ELF-1 (cell line): ENCODE measurements at places on chromosomes 2 and 18.

GRCh38 chr2:219291394-219291793, 12.2 kb downstream of the DNAJB2 start:
- no peak for DNase-seq

DNA sequence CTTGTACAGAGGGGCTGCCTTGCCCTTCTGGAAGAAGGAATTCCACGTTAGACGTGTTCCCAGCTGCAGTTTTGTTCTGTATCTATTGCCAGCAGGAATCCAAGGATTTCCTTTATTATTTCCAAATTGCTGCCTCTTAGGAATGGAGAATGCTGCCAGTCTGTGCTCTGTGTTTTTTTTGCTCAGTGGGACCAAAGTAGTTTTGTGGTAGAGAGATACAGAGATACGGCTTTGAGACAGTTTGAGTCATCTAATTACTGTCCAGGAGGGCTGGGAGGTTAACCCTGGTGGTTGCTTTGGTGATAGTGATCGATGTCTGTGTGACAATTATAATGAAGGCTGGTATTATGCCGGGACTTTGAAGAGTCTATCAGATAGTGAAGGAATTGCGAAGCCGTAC, 26.3 kb downstream of the ASAP2 start:
- no peak for DNase-seq

- DNase-seq = no peak
These were observed 96.6 kb upstream of the CXCR4 start for GRCh38 chr2:136214307-136215200.

- no peak for DNase-seq
These were observed 463.3 kb downstream of the STK39 start for GRCh38 chr2:167784084-167784425.

DNA sequence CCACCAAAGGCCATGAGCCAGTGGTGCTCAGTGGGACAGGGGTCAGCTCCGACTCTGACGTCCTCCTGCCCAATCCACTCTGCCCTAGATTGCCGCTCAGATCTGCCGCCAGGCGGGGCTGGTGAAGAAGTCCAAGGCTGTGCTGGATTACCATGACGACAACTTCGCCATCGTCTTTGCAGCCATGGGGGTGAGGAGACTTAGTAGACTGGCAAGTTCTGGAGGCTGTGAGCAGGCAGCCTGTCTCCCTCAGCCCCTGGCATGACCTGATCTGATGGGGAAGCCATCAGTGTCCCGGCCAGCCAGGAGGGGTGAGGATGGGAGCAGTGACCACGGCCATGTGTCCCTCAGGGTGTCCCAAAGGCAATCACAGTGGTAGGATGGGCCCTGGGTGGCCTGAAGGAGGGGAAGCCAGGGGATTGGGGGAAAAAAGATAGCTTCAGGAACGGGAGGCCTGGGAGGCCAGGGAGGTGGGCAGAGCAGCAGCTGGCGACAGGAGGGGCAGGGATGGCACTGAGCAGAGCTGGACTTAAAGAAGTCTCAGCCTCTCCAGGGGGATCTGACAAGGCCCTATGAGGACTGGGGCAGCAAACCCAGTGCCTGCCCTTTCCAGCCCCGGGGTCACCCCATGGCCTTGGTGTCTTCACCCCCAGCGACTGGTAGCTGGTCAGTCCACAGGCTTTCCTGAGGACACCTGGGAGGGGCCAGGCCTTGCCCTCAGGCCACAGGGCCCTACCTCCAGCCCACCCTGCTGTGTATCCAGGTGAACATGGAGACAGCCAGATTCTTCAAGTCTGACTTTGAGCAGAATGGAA, 17.4 kb upstream of the ANKRD53 start:
- no peak for DNase-seq

- no peak for DNase-seq
These were observed 406.5 kb upstream of the UBE2E3 start for GRCh38 chr2:180573951-180574350.

GRCh38 chr18:24071779-24072178, 57.2 kb downstream of the TTC39C start:
- DNase-seq = no peak

DNA sequence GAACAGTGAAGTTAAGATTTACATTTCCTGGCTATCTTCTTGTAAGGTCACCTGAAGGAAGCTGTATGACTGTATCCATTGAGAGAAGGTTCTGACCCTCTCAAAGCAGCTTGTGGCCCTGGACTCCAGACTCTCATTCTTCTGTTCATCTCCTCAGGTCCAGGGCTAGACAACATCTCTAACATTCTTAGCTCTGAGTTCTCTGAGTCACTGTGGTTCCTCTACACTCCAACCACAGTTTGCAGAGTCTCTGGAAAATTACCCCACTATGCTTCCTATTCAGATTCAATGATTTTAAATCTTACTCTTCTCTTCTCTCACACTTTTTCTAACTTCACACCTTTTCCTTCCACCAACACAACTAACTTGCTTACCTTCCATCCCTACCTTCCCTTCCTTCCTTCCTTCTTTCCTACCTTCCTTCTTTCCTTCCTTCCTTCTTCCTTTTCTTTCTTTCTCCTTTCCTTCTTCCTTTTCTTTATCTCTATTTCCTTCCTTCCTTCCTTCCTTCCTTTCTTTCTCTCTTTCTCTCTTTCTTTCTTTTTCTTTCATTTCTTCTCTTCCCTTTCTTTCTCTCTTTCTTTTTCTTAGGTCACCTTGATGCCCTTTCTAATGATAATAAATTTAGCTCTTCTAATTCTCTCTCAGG, 824.3 kb upstream of the ZEB2 start:
- DNase-seq = no peak

GRCh38 chr18:12517142-12517825, 109.6 kb downstream of the PRELID3A start:
- DNase-seq = no peak

DNA sequence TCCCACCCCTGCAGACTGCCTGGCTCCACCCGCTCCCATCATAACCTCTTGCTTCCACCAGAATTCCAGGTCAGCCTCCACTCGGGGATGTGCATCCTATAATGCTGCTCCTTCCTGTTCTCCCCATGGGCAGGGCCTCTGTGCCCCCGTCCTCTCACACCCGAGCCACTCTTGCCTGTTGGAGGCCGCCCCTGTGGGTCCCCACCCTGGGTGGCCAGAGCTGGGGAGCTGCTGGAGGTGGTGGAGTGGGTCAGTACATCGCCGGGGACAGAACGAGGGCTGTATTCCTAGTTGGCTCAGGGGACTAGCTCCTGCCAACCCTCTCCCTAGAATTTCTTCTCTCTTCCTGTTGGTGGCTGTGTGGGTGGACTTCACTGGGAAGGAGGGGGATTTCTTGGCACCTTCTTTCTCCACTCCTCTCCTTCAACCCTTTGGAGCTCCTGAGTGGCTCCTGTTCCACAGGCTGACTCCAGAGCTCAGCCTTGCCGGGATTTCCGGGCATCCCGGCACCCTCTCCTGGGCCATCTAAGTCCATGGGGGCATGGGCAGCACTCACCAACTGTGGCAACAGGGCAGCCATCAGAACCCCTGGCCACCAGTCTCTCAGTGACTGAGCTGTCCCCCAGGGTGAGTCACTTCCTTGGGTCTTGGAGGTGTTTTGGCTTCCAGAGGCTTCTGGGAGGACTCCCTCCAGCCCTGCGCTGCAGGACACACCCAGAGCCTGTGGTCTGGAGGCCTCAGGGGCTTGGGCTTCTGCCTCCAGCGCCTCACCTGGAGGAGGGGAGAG, 88.2 kb upstream of the MCFD2 start:
- no peak for DNase-seq

DNA sequence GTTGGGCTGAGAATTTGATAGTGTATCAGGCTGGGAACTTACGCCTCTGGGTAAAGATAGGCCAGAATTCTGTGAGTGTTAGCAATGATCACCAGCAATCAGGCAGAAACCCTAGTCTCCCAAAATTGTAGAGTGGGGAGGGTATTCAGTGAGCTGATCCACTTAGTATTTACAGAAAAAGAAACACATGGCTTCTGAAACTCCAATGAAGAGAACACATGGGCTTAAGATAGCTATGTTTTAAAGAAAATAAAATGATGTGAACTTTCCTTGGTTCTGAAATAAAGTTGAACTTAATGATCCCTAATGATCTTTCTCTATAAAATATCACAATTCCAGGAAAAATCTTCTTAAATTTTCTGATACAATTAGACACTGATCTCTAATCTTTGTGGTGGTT, 472.8 kb downstream of the DCC start:
- no peak for DNase-seq

DNA sequence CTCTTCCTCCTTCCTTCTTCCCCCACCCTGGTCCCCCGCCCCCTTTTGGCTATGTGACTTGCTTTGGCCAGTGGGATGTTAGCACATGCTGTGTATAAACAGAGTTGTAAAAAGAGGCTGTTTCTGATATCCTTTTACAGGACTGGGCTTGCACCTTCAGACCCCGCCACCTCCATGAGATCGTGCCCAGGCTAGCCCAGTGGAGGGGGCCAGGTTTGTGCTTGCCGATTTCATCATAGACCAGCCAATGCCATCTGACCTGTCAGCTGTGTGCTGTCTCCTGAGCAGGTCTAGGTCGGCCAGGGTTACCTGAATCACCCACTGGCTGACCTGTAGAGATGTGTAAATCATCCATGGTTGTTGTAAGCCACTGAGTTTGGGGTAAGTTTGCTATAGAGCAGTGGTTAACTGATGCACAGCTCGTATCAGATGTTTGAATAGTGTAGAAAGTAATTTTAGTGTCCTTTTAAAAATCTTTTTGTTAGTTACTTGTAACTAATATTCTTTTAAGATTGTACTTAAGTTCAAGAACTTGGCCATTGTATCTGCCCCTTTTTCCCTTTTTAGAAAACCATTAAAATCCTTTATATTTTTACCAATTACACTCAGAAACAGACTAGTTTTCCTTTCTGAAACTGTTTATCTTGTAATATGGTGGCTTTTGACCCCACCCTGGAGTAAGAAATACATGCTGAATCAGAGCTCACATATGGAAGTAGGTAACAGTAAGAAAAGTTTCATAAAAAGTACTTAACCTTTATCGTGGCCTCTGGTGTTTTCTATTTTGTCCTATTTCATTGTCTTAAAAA, 122.0 kb upstream of the MGAT5 start:
- DNase-seq = no peak

- no peak for DNase-seq
These were observed 282.7 kb downstream of the DCDC2C start for GRCh38 chr2:3986063-3986462.

GRCh38 chr2:68812251-68812650, 58.9 kb downstream of the BMP10 start:
- DNase-seq = no peak

DNA sequence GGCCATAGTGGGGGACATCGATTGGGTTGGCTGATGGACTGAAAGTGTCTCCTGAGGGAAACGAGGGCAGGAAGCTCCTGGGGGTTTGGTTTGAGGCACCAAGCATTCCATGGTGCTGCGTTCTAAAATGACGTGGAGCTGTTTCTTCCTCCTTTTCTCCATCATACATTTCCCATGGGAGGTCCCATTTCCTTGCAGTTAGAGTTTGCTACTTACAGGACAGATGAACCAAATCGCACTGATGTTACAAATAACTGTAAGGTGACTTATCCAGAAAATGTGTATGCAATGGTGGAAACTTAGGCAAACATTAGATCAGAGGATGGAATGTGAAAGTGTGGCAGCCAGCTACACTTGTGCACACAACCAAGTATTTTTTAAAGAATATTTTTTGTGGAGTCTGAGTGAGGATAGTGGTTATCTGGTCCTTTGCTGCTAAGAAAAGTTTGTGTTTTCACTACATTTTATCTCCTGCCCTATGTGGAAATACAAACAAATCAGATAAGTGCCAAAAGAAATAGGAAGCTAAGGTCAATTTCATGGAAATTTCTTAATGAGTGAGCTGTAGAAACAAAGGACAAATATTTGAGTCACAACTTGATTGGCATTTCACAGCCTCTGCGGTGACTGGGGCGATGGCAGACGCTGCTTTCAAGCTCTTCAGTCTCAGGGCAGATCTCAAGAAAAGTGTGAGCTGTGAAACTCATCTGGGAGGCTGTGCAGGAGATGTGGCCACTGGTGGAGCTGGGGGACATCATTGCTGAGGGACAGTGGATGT, 256.2 kb downstream of the TSN start:
- no peak for DNase-seq

DNA sequence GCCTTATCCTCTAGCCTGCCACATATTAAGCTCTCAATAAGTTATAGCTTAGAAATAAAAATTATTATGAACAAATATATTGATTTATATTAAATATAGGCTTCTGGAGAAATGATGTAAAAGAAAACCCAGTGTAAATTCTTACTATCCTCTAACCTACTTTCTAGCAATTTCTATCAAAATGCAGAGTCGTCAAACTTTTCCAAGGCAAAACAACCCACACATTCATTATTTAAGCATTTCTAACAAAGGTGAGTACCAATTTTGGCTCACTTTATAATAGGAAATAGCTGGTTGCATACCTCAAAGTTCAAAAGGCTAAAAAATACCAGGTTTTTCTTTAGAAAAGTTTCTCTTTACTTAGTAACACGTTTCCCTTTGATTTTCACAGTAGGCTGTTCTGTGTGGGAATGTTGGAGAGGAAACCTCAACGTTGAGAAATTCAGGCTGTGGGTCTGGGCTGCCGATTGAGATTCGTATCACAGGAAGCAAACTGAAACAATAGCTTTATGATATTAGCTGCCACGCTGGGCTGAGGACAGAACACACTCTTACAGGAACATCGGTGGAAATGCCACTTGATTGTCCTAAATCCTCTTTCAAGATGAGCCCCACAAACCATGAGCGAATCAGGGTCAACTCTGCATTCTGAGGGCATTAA, 53.0 kb downstream of the EPAS1 start:
- no peak for DNase-seq

GRCh38 chr2:25219621-25220020, 51.2 kb upstream of the POMC start:
- no peak for DNase-seq

DNA sequence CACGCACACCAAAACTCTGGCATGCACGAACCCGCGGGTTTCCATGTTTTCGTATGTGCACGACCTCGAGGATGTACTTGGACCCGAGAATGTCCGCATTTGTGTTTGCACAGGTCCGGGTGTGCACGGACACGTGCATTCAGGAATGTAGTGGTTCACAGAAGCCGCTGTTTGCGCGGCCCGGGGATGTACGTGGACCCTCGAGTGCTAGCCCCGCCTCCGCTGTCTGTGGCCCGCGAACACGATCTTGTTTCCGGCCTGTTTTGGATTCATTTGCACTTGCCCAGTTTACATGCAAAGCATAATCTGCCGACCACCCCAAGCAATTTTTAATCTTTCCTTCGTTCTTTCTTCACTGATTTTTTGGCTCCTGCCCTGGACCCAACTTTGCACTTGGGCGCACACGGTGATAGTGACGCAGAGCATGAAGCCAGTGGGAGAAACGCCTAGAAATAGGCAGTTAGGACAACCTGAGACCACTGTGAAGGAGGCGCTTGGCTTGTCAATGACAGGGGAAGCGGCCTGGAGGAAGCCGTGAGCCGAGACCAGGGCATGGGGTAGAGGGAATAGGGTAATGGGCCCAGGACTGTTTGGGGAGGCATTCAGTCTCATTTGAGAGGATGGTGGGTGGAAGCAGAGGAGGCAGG, 45.4 kb upstream of the PTMA start:
- no peak for DNase-seq
